ENCODE measurements at places on chromosomes 1 and 21.

DNA sequence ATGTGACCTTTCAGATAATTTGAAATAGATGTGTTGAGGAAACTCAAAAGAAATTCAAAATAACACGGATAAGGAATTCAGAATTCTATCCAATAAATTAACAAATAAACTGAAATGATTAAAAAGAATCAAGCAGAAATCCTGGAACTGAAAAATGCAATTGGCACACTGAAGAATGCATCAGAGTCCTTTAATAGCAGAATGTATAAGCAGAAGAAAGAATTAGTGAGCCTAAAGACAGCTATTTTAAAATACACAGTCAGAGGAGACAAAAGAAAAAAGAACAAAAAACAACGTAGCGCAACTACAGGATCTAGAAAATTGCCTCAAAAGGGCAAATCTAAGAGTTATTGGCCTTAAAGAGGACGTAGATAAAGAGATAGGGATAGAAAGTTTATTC, 99.6 kb upstream of the SAMSN1 start:
- DNase-seq, result no peak

GRCh38 chr1:26889551-26890466, at the start of gene GPN2:
Gene GPN2, minus strand, starts transcription at chr1:26890283. Its CDS starts 187 bp downstream, at chr1:26890096.
- peak; percentile 54 for DNase-seq

DNA sequence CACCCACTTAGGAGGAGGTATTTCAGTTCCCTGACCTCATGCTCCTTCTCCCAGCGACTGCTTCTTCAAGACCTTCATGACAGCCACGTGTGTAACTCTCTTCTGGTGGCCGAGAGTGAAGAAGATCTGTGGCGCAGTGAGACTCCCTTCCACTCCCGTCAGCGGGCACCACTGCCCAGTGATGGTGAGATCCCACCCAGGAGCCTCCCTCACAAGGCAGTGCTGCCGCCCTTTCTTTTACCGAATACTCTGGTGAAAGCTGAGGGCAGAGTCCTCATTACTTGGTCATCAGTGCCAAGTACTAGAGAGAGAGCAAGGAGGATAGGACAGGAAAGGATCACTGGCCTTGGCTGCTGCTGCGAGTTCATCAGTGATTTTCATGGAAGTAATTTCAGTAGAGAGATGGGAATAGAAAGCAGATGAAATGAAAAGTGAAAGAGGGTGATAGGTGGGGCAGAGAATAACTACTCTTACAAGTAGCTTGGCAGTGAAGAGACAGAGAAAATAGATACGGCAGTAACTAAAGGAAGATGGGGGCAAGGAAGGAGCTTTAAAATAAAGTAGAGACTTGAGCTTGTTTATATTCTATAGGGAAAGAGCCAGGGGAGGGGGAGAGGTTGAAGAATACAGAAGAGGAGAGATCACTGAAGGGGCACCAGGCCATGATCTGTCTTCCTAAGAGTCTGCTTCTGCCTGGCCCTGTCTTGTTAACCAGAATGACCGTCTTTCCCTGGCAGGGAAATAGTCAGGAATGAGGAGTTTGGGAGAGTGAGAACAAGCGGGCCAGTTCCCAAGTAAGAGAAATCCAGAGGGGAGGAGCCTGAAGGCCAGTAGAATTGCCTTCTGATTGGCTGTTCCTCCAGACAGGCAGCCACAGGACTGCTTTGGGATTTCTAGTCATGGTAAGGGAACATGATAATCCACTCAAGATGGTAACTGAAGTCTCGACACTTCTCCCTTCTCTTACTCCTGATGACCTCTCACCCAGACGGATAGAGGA, 18.3 kb downstream of the HYI start:
- no peak for DNase-seq

DNA sequence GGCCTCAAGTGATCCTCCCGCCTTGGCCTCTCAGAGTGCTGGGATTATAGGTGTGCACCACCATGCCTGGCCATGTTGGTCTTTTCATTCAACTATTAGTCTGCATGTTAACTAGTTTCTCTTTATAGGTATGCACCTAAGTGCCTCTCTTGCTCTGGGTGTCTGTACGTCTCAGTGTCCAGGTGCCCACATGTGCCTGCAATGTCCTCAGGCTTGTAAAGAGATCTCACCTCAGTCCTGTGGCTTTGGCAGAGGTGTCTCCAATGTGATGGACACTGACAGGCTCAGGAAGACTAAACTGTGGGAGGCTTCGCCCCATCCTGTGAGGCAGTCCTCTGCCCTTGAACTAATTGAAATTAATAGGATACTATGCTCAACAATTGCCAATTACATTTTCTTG, 526.3 kb downstream of the PTPRU start:
- DNase-seq, result no peak

DNA sequence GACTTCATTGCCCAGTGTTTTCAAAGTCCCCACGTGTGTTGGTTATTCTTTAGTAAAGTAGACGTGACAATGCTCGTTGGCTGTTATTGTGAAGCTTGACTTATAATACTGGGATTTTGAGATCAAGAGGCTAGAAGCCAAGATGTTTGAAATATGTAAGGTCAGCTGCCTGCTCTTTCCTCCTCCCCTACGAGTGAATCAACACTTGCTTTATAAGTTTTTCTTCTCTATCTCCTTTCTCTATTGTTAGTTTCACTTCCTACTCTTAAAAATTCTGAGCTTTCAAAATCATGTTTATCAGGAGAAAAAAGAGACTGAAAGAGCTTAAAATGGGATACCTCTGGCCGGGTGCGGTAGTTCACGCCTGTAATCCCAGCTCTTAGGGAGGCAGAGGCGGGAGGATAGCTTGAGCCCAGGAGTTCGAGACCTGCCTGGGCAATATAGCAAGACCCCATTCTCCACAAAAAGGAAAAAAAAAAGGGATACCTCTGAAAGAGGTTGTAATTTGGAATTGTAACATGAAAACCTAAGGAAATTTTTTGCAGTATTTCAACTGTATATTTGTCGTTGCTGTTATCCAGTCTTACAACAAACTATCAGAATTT, 72.0 kb downstream of the EPB41 start:
- no peak for DNase-seq

DNA sequence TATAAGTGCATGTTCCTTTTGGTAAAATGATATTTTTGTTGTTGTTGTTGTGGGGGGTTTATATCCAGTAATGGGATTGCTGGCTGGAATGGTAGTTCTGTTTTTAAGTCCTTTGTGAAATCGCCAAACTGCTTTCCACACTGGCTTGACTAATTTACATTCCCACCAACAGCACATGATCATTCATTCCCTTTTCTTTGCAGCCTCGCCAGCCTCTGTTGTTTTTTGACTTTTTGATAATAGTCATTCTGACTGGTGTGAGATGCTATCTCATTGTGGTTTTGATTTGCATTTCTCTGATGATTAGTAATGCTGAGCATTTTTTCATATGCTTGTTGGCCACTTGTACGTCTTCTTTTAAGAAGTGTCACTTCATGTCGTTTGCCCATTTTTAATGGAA, 188.5 kb upstream of the CHRM3 start:
- no peak for DNase-seq

GRCh38 chr1:66770694-66771093, 18.4 kb downstream of the DYNLT5 start:
- no peak for DNase-seq

DNA sequence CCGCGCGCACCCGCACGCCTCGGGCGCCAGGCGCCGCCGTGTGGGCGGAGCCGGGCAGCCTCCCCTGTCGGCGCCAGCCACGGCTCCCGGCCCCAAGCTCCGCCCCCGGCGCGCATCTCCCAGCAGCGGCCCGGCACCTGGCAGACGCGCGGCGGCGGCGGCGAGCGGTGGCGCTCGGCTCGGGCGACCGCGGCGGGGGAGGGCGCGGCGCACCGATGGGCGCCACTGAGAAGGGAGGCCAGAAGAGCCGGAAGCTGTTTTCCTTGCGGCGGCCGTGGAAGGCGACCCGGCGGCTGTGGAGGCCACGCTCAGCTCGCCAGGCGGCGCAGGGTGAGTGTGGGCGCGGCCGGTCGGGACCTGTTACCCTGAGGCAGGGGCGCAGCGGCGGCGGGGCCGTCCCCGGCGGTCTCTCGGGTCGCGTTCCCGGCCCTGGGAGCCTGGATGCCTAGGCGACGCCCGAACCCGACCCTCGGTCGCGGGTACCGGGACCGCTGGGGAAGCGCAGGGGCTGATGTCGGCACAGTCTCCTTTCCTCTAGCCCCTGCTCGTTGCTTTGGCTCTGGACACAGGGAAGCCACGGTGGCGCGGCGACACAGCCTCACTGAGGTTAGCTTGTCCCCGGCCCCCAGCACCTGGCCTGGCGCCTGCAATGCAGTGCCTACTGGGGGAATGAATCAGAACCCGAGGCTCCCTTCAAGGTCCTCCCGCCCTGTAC, 54.9 kb upstream of the DNAJC6 start:
- peak; percentile 66 for DNase-seq

- no peak for DNase-seq
These were observed 3.3 kb upstream of the SSBP3 start for GRCh38 chr1:54409156-54410142.

GRCh38 chr1:193944454-193944853, 758.0 kb upstream of the B3GALT2 start:
- DNase-seq, result no peak

DNA sequence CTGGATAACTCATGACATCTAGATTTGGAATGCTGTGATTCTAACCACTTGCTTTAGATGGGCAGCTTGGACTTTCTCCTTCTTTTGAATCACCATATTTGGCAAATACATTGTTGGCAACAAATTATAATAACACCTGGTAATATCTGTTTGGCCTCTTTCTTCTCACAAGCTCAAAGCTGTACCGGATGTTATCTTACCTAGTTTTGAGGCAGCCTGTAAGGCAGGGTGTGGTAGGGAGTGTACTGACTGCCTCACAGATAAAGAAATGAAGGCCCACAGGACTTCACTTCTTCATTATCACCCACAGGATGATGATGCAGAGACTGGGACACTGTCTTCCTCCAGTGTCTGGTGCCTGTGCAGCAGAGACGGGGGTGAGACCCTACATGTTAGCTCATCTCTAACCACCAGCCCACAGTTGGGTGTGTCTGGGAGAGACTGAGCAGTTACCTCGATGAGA, 28.5 kb downstream of the TUFT1 start:
- DNase-seq, result no peak

- DNase-seq, result no peak
These were observed 535.4 kb upstream of the USP24 start for GRCh38 chr1:55750628-55750995.

- no peak for DNase-seq
These were observed 98.0 kb upstream of the BCAR3 start for GRCh38 chr1:93779540-93780165.

- DNase-seq, result no peak
These were observed 10.5 kb downstream of the RO60 start for GRCh38 chr1:193069748-193070385.

DNA sequence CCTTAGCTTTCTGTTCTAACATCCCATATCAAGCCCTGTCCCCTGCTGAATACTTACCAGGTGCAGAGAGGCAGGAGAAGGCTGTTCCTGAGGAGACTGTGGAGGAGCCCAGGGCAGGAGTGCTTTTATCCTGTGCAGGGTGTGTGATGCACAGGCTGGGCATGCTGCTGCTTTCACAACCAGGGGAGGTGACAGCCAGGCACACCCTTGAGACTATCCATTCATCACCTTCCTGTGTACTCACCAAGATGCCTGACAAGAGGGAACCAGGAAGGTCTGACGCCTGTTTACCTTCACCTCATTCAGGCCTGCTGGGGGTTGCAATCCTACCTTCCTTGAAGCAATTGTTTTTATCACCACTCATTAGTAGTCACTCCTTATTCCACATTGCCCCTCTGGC, at the start of gene LCE3E:
LCE3E (minus strand) TSS at position 100 of the 400 bp plus-strand sequence. CDS start 572 bp downstream, outside the sequence.
- DNase-seq, result no peak

- no peak for DNase-seq
These were observed 486.9 kb downstream of the LRRIQ3 start for GRCh38 chr1:73711089-73711488.

GRCh38 chr1:42264511-42265190, 70.4 kb downstream of the FOXJ3 start:
- DNase-seq, result no peak

DNA sequence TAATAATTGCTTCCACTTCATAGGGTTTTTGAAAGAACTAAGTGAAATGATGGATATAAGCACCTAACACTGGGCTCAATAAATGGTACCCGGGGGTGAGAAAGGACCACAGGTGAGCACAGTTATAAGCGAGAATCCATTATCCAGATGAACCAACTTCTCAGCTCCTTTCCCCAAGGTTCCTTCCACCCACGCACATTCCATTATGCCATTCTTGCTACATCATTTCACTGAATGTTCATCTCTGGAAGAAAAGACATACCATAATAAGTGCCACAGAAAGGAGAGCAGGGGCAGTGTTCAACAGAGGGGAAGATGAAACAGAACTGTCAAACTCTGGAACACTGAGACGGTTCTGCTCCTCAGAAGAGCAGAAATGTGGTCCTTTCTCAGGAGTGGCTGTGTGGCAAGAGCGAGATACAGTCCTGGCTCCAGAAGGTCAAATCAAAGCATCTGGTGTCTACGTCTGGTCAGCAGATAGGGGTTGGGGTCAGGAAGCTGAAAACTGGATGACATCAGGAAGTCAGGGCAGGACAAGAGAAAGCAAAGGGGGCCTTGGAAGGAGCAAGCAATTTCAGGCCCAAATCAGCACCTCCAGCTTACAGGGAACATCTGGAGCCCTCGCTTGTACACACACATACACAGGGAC, 255.4 kb upstream of the TMEM51 start:
- no peak for DNase-seq

DNA sequence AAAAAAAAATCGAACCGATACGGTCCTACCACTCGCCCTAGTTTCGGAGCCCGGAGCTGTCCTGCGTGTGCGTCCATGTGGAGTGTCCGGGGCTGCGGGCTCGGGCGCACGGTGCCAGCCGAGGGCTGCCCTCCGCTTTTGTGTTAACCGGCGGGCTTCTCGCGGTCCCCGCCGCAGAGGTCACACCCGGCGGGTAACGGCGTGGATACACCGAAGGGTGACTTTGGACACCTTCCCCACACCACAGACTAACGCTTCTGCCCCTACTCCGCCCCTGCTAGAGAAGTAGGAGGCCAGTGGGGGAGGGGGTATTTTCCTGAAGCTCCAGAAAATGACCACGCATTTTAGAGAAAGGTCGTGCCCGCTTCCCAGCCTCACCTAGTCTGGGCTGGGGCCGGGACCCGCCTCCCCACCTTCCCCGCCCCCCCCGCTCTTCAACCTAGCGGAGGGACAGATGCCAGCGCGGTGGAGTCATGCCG, 609 bp upstream of the ATF3 start:
- no peak for DNase-seq

GRCh38 chr21:44375281-44375651, 21.8 kb downstream of the TRPM2 start:
- no peak for DNase-seq

DNA sequence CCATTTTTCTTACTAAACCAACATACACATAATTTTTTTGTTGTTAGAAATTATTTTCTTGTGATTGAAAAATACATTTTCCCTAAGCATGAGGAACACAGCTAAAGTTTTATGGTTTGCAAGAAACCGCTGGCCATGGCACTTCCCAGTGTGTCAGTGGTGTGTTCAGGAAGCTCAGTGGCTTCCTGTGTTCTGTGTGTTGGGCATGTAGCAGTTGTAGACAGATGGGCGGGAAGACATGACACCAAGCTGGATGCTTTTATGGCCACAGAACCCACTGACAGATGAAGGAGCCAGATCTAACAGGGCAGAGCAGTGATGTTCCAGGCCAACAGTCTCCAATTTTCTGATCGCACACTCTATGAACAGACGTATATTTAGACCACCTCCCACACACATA, 119.8 kb downstream of the GALNT2 start:
- DNase-seq, result no peak

Measured in activated CD4-positive, alpha-beta T cell treated with anti-CD3 and anti-CD28 coated beads, Interleukin-2, amount 50 U/mL, for 24 hours (primary cell).